Amniotic epithelial cell (primary cell): ENCODE measurements at places on chromosomes 16 and 17.

- DNase-seq: no peak
These were observed 239.6 kb downstream of the UTP18 start for GRCh38 chr17:51499897-51500296.

DNA sequence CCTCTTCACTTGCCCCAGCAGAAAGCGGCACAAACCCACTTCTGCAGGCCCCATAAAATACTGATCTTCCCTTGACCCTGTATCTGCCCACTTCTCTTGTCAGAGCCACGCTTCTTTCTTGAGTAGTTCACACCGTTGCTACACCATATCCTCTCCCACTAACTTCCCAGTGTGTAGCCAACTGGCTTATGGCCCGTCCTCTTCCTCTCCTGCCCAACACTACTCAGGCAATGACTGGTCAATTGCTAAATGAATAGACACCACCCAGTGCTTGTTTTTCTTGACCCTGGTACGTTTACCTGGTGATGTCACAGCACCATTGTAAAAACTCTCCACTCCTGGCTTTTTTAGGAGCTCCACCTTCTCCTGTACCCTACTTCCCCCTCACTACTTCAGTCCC is 86.9 kb downstream of the NDEL1 start:
- no peak for DNase-seq

DNA sequence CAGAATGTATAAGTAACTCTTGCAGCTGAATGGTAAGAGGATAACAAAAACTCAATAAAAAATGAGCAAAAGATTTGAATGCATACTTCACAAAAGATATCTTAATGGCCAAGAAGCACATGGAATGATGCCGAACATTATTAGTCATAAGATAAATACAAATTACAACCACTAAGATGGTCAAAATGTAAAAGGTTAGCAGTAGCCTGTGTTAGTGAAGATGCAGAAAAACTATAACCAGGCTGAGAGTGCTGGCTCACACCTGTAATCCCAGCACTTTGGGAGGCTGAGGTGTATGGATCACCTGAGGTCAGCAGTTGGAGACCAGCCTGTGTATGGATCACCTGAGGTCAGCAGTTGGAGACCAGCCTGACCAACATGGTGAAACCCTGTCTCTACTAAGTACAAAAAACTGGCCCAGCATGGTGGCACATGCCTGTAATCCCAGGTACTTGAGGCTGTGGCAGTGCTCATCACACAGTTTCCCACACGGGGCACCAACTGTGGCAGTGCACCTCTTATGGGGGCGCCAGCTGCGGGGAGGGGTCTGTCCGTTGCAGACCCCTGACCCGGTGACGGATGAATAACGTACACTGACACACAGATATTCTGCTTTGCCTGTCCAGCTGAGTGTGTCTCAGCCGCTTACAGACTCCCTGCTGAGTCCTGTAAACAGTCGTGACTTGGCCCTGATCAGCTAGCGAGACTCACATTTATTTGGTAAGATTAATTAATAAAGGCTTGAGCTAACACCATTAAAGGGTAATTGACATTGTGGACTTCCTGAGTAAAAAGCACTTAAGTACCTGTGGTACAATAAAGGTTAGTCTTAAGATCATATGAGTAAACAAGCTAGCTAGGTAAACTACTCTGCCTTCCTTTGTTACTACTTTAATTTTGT is 45.7 kb upstream of the FAM20A start:
- DNase-seq: no peak

- no peak for DNase-seq
These were observed 97.0 kb downstream of the CYLD start for GRCh38 chr16:50838885-50839284.

- DNase-seq: no peak
These were observed 7.5 kb downstream of the ANKS3 start for GRCh38 chr16:4726616-4727015.

DNA sequence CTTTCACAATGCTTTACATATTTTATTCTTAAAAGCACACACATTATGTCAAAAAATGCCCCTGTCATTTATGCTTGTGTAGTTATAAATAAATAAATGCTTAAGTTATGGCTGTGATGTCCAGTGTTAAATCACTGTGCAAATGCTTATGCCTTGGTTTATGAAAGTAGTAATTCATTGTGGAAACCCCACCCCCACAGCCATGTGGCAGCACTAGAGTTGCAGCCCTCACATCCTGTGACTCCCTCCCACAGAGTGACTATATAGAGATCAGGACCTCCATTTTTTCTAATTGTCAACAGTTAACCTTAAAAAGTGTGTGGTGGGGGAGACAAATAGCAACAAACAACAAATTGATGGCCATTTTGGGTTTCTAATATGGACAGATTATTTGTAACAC is 2.4 kb downstream of the SKAP1 start:
- DNase-seq: no peak

DNA sequence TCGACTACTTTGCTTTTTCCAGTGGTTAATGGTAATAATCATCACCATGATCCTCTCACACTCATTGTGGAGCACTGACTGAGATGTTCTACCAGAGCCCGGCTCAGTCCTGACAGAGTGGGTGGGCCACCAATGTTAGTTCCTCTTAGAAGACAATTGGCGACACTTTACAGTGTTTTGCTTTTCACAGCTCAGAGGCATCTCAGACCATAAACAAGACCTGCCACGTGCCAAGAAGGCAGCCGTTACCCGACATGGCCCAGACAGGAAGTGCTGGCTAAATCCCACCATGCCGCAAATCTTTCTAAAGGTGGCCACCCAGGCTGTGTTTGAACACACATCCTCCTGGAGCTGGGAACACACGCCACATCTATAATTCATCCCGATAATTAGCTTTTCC is 103.7 kb downstream of the XYLT1 start:
- no peak for DNase-seq

DNA sequence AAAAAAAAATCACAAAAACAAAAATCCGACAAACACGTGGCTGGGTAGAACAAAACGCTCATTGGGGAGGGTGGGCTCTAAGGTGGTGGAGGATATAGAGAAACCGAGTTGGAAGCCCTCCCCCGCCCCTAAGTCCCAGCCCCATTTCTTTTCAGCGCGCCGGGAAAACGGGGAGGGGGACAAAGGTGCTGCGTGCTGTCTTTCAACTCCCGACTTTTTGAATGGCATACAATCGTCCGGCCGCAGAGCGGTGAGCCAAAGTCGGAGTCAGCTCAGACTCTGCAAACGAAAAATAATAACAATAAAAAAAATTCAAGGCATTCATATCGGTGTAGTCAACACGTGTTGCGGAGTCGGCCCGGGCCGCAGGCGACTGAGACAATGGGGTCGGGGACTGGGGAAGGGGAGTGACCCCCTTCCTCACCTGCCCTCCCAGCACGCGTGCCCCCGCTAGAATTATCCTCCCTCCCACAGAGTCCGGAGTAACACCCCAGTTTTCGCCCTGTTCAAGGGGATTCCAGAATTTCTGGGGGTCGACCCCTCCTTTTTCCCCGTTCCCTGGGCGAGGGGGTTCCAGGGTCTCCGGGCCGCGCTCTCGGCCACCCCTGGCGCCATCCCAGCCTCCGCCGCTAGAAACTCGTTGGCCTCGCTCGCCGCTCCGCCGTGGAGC is 1.7 kb upstream of the IGF2BP1 start:
- no peak for DNase-seq

DNA sequence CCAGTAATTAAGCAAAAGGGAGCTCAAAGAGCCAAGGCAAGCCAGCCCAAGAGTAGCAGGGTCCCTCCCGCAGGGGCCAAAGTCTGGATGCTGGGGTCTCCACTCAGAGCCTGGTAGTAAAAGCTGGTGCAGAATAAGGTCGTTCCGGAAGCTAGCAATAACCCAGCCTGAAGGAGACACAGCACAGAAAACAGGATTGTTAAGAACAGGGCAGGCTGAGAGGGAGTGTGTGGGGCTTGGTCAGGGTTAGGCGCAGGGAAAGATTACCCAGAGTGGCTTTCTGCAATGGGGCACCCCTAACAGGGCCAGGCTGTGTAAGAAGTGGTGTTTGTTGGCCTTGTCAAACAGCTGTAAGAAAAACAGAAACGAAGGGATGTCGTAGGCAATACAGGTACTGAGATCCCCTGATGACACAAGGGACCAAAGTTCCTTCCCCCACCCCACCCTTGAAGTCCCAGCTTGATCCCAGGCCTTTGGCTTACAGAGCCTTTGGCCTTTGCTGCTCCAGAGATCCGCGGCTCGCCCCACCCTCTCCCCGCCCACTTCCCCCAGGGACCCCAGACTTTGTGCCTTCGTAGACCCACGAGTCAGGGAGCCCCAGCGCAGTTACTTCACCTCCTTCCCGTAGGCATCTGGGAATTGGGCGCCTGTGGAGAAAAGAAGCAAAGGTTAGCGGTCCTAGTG is 712 bp downstream of the TMEM256 start:
- DNase-seq: no peak

- DNase-seq: no peak
These were observed 61.8 kb upstream of the RBFOX1 start for GRCh38 chr16:7270823-7271222.

GRCh38 chr16:1763521-1764511 is 7.5 kb downstream of the NME3 start:
- peak; percentile 47 for DNase-seq

DNA sequence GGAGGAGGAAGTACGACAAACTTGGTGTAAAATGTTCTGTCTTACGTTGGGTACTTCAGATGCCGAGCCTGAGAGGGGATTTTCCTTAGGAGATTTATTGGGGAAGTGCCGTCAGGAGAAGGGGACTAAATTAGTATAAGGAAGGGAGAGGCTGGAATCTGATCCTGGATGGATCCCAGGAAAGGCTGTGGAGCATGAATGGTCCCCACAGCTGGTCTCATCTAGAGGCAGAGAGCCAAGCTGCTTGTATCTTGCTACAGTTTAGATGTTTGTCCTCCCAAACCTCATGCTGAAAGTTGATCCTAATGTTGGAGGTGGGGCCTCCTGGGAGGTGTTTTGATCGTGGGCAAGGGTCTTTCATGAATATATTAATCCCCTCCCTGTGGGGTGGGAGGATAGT is 798.4 kb upstream of the EEF2KMT start:
- DNase-seq: no peak

- no peak for DNase-seq
These were observed 33.1 kb downstream of the PLD6 start for GRCh38 chr17:17172990-17173389.

DNA sequence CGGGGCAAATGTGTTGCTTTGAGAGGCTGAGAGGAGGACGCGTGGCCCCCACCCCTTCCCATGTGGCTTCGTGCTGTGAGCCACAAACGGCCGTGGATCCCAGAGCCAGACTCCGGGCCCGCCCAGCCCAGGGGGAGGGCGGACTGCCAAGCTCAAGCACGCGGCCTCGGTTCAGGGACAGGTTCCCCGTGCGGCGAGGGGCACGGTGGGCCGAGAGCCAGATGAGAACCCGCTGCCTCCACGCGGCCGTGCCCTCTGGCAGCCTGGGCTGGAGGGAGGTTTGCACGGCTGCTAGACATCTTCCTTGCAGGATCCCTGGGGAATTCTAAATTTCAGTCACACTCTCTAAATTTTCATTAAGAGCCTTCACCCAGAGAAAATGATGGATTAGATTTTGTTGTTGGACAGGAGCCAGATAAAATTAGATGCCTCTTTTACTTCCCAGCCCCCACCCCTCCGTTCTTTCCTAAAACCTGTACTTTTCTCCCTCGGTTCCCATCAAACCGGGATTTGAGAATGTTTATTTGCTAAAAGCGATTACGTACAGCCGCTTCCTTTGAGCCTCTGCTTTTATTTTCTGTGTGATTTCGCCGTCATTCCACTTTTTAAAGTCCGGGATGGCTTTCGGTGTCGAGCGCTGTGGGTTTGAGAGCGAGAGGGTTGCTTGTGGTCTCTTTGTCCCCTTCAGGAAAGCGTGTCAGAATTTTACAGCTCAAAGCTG is 25.0 kb upstream of the GNG13 start:
- DNase-seq: no peak

DNA sequence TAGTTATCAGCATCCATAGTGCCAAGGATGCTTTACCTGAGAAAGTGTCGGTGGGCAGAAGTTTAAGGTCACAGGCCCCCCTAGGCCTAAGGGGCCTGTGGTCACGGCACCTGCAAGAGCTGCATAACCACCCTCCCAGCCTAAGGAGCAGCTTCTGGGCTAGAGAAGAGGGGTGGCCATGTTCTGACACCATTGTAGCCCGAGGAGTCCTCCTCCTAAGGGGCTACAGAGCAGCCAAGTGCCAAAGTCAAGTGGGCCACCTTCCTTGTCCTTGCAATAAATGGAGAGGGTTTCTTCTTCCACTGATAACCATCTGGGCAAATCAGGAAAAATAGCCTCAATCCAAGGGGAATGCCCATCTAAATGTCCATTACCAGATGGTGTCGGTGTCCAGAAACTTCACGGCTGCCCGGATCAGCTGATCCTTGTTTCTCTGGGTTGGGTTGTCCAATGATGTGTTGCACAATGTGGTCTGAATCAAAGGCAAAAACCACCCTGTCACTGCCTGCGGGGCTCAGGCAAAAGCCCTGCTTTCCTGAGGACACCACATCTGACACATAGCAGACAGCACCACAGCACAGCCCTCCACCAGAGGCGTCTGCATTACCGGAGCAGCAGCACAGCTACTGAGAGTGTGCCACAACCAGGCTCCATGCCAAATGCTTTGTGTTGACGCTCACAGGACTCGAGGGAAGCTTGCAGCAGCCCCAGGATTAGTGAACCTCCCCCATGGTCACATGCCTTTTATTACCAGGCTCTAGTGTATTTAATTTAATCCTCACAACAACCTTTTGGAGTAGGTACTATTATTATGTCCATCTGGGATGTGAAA is 12.8 kb downstream of the ATPAF2 start:
- peak; percentile 83 for DNase-seq

DNA sequence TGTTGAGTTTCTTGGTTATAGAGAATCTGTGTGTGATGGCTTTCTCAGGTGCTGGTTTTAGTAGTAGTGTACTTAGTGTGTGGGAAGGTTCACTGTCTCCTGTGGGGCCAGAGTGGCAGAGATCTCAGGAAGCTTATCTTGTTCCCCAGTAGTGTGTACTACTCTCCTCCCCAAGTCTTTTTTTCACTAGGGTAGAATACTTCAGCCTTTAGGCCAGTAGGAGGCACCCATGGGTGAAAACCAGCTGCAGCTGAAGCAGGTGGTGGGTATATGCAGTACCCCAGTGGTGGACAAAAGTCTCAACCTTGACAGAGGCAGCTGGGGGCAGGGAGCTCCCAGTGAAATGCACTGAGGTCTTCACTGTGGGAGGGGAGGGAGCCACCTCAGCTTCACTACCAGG is 109.9 kb downstream of the PHKB start:
- DNase-seq: no peak

GRCh38 chr17:50274142-50274896 is at the start of gene TMEM92:
Gene TMEM92 (plus strand): TSS chr17:50274466. CDS start chr17:50274502, 36 bp downstream.
- no peak for DNase-seq

DNA sequence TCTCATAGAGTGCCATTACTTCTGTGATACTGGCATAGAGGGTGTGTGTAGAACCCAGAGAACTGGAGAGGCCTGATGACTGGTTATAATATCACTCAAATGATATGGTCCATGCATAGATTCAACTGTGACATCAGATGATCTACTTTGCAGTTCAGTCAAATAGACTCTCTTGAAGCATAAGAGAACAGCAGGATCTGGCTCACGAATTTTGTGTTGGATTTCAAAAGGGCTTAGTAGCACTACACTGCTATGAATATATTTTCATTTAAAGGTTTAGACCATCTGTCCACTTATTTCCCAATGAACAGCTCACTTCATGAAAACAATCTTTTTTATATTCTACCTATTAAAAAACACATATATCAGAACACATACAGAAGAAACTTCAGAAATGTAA is 119.7 kb downstream of the KIF2B start:
- DNase-seq: no peak

GRCh38 chr17:16593356-16594102 is 24.5 kb upstream of the ZNF287 start:
- peak; percentile 29 for DNase-seq

- DNase-seq: no peak
These were observed 5.4 kb downstream of the RHBDF2 start for GRCh38 chr17:76495663-76496400.
